ENCODE measurements at places on chromosomes 6 and 20. TPM values are rescaled to one million over a fixed set of nuclear protein-coding genes. Genes with fewer than 3 reads are reported as not detected.

GRCh38 chr20:53713328-53714056 is 119.9 kb upstream of the ZNF217 start:
- DNase-seq, result no peak

DNA sequence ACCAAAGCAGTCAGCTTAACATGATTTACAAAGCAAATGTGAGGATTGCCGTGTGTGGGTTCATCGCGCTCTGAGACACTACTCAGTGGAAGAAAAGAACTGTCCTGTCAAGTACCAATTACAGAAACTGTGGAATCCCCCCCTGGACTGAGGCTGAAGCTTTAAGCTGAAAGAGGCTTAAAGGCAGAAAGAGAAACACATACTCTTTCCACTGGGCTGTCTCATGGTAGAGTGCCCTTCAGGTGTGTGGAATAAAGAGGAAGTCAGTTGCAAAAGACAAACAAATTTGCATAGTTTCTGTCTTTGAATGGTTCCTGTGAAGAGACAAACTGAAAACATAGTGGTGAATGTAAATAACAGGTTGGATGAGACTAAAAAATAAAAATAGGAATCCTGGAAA is 560.4 kb upstream of the SYNCRIP start:
- no peak for DNase-seq

DNA sequence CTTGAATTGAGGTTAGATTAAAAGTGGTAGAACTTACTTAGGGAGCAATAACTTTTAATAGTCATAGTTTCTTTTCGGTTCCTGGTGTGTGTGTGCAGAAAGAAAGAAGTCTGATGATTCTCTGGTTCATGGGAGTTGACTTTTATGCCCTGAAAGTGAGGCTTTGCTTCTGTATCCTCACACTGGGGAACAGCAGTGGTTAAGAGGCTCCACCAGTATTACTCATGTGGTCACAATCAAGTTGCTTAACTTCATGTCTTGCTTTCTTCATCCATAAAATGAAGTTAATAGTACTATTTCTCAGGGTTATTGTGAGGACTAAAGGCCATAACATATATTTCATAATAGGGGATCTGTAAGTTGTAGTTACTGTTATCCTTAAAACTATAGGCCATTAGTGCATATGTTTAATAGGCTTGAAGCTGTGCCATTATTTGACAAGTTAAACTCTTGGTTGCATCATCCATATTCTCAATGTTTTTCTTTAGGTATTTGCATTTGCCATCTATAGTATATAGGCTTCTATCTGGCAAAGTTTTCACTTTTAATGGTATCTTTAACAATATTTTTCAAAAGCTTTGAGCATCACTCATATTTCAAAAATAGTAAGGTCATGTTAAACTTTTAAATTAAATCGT is 262.4 kb downstream of the PLCB1 start:
- DNase-seq, result no peak

- no peak for DNase-seq
These were observed 60.7 kb upstream of the LAMA2 start for GRCh38 chr6:128822271-128822670.

- DNase-seq, result no peak
These were observed 8.1 kb downstream of the ZKSCAN4 start for GRCh38 chr6:28243946-28244345.

GRCh38 chr20:50085481-50086365 is 27.2 kb downstream of the UBE2V1 start:
- no peak for DNase-seq

DNA sequence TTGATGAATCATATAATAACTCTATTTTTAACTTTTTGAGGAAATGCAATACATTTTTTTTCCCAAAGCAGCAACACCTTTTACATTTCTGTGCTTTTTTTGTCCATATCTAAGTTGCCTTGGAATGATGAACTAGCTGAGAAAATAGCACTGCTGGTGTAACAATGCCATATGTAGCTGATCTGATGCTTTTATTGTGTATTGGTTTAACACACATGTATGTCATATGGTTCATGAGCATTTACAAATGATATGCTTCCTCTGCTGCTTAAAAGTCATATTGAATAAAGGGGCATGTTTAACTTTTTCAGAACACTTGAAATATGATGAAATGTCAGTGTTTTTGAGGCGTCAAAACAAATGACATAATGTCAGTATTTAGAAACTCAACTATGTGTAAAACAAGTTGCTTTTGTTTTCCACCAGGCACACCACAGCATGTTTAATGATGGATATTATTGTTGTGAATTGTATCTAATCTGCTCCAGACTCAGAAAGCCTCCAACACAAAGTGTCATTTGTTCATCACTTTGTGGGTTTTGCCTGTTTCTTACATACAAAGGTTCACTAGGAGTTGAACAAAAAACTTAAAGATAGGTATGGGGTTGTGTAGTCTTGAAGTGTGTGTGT is 775.8 kb upstream of the FLRT3 start:
- no peak for DNase-seq

DNA sequence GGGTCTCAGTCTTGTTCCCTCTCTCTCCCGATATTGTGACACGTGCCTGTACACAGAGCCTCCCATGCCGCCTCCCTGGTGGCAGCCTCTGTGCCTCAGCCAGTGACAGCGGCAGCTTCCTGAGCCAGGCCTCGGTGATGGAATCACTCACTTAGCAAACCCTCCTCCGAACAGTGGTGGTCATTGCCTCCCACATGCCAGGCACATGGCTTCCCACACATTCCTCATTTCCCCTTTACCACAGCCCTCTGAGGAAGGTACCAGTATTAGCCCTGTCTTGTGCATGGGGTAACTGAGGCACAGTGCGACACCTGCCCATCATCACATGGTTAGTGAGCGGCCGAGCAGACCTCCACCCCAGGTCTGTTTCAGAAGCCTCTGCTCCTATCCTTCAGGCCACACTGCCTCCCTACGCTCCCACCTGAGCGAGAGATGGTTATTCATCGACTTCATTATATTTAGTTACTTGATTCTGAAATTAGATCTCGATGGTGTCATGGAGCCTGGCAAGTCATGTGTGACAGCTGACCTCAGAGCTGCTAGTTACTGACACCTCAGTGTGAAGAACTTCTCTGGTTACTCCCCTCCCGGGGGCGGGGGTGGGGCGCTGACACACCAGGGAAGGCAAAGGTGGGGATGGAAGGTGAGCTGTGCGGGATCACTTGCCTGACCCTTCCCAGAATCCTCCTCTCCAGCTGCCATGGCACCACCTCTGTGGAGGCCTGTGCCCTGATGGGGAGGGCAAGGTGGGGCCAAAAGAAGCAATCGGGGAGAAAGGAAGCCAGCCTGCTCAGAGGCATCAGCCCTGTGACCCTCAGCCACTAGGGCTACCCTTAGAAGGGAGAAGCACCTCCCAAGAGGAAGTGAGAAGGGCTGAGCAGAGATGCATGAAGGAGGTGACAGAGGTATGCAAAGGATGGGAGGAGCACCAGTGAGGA is 17.9 kb downstream of the MDGA1 start:
- no peak for DNase-seq

DNA sequence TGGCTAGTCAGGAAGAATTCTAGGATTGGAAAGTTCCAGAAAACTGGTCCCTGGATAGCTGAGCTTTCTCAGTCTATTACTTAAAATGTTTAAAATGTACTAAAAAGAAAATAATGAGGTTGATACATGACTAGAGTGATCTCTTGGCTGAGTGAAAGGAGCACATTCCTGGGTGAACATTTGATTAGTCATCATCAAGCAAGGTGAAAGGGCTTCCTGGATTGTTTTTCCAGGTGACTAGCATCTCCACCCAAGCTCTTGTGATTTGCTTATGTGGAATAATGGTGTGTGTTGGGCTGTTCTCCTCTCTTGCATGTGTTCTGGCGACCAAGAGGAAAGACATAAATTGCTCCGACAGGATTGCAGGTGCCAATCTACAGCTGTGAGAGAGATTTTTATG is 42.9 kb downstream of the PKIB start:
- DNase-seq, result no peak

GRCh38 chr6:163571730-163572129 is 157.2 kb downstream of the QKI start:
- no peak for DNase-seq

DNA sequence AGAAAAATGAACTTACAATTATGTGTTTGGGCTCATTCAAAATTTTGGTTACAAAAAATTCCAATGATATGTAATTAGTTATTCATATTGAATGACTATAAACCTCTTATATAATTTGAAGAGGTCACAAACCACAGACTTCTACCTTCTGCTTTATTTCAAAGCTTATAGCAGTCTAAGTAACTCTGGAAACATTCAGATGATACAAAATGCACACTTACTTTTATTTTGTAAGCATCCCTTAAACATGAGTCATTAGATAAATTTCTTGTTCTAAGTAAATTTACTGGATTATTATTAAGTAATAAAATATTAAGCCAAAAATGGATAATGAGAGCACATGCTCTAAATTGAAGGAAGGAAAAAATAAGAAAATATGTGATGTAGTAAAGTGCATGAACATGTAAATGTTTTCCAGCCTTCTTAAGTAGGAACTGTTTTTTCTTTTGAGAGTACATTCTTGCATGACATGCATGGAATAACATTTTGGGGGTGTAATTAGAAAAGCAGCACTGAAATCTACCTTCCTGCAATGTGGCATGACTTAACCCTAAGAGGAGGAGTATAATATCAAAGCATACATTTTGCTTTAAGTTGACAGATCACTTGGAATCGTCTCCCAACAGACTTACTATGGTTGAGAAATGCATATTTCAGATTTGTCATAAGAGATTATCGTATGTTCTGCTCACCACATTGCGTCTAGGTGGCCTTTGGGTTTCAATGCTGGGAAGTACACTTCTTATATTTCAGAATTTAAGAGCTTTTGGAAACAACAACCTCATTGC is 372.7 kb upstream of the HSF2 start:
- DNase-seq, result no peak

The EYS gene
- polyA plus RNA-seq, result 0.43 TPM

The HAO1 gene
- polyA plus RNA-seq, result 0.06 TPM

The UBE2C gene
- polyA plus RNA-seq, result 56.3 TPM

The KCNQ5 gene
- 0.24 TPM for polyA plus RNA-seq

The CENPQ gene
- polyA plus RNA-seq, result 11.4 TPM

The WFDC8 gene
- polyA plus RNA-seq, result not detected

The IL17A gene
- polyA plus RNA-seq, result not detected

The SLC17A3 gene
- 1.2 TPM for polyA plus RNA-seq

All from left renal cortex interstitium (tissue), 4 donors.